ENCODE measurements at places on chromosomes 5 and 9. TPM values are rescaled to one million over a fixed set of nuclear protein-coding genes. Genes with fewer than 3 reads are reported as not detected.

DNA sequence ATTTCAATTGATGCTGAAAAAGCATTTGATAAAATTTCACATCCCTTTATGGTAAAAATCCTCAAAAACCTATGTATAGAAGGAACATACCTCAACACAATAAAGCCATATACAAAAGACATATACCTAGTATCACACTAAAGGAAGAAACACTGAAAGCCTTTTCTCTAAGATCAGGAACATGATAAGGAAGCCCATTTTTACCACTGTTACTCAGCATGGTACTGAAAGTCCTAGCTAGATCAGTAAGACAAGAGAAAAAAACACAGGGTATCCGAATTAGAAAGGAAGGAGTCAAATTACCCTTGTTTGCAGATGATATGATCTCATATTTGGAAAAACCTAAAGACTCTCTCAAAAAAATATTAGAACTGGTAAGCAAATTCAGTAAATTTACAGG lies 350.2 kb upstream of the PDE4D start:
- DNase-seq, result no peak

DNA sequence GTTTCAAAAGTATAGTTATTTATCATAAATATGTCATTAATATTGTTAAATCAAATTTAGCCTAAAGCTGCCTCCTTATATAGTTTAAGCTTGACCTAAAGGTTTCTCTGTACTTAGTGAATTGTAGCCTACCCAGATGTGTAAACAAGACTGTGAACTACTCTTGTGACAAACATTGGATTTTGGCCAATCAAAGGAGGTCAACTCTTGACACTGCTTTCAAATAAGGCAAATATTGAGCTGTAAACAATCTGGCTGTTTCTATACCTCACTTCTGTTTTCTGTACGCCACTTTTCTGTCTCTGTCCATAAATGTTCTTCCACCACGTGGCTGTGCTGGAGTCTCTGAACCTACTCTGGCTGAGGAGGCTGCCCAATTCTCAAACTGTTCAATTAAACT lies 51.2 kb downstream of the FXN start:
- no peak for DNase-seq

Gene TUSC1
- total RNA-seq, result 4.6 TPM

DNA sequence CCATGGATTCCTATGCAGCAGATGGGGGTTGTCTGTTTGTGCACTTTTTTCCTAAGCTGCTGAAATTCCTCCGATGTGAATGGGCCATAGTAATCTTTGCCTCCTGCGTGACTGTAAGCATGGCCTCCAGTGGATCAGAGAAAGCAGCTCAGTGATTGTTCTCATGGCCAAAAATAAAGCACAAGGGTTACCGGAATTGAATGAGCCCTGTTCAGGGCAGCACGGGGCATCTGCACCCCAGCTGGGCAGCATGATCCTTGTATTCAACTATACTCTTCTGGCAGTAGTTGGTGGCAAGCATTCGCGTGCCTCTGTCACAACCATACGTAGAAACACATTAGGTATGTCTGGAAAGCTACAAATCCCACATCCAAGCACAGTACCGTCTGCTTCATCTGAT lies 193.9 kb downstream of the RORB start:
- no peak for DNase-seq

- DNase-seq, result no peak
These were observed 143.4 kb downstream of the GDNF start for GRCh38 chr5:37696190-37697021.

DNA sequence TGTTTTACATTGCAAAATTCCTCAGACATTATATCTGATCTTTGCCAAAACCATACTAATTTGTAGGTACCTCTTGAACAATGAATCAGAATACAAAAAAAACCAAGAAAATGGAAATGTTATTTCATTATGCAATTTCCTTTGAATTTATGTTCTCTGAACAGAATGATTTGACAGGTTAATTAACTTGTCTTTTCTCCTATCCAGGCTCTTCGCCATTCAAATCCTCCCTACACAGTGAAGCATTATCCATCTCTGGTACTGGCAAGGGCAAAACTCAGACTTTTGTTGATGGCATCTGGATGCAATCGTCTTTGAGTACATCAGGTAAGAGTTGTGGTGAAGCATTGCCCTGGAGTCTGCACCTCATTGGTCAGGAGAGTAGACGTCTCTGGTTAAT lies 655.7 kb upstream of the ITGA1 start:
- no peak for DNase-seq

GRCh38 chr9:122536134-122536533 lies 9.0 kb upstream of the OR1N1 start:
- DNase-seq, result no peak

Gene FYB1
- total RNA-seq, result 7.9 TPM

GRCh38 chr5:127571314-127572131 lies 54.1 kb downstream of the PRRC1 start:
- DNase-seq, result no peak

DNA sequence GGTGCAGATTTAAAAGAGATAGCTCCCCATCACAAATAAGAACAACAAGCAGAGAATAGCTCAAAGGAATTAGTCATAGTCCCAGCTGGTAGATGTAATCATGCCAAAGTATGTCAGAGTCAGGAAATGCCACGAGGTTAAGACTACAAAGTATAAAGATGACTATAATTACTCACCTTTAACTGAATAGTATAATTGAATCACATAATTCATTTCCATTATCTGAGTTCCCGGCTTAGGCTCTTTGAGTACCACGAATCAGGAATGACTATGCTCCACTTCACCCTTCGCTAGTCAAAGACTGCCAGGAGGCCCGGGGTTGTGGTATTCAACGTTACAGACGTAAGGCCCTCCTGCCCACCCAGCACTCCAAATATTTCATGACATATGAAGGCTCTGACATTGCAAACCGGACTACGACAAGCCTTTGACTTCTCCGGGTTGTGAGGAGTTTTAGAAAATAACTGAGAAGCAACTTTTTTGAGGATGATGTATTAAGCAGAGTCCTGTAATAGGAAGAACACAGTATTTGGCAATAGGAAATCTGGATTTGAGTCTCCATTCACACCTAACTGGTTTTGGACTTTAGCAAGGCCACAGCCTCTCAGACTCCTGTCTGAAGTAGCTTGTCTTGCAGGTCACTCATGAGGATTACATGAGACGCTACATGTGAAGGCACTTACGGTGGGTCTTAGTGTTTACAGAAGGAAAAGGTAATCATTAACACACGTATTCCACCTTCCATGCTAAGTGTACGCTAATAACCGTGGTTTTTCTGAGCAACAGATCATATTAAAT lies 64.6 kb downstream of the ENC1 start:
- DNase-seq, result no peak

Gene GABBR2
- 0.09 TPM for total RNA-seq

- DNase-seq, result no peak
These were observed 1.2 kb downstream of the AK3 start for GRCh38 chr9:4739587-4740387.

Gene SMIM33
- not detected for total RNA-seq

- DNase-seq, result no peak
These were observed 4.9 kb downstream of the TUT7 start for GRCh38 chr9:86349271-86349670.

DNA sequence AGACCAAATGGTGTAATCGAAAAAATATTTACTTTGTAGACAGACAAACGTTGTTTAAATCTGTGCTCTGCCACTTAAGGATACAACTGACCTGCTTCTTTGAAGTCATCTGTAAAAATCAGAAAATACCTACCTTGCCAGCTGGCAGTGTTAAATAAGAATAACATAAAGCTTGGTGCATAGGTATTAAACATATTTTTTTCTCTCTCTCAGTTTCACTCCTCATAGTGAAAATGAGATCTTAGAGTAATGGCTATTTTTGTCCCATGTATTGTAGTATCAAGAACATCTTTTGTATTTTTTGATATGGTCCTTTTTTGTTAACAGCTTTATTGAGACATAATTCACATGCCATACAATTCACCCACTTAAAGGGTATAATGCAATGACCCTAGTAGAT lies 17.9 kb upstream of the RANBP17 start:
- no peak for DNase-seq

Gene TLX3
- not detected for total RNA-seq

GRCh38 chr9:115398996-115399395 lies 281.0 kb upstream of the TNC start:
- no peak for DNase-seq

Gene LCN2
- total RNA-seq, result 39.2 TPM

Gene MSX2
- total RNA-seq, result 0.23 TPM

DNA sequence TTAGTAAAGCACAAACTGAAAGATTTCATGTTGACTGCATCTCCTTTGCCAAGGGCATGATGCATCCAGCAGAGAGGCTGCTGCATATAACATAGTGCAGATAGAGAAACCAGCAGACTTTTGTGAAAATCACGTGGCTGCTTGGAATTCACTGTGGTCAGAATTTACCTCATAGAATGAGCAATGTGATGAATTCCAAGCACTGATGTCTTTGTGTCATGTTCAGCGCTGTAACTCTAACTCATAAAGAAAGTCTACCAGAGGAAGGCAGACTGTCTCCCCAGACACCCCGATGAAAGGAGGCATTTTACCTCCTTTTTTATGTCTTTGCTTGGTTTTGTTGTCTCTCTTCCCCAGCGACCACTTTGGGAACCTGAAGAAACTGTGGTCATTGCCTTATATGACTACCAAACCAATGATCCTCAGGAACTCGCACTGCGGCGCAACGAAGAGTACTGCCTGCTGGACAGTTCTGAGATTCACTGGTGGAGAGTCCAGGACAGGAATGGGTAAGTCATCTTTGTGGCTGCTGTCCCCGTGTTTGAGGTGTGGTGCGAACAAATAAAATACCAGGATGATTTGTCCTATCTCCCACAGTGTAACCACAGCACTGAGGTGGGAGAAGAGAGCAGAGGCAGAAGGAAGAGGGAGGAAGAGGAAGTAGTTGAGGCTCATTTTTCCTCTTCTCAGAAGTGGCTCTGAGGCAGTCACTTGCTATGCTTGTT lies 42.0 kb downstream of the ITK start:
- DNase-seq, result no peak

Gene DMGDH
- 0.83 TPM for total RNA-seq

GRCh38 chr5:146390469-146390868 lies 51.8 kb downstream of the POU4F3 start:
- DNase-seq, result no peak

DNA sequence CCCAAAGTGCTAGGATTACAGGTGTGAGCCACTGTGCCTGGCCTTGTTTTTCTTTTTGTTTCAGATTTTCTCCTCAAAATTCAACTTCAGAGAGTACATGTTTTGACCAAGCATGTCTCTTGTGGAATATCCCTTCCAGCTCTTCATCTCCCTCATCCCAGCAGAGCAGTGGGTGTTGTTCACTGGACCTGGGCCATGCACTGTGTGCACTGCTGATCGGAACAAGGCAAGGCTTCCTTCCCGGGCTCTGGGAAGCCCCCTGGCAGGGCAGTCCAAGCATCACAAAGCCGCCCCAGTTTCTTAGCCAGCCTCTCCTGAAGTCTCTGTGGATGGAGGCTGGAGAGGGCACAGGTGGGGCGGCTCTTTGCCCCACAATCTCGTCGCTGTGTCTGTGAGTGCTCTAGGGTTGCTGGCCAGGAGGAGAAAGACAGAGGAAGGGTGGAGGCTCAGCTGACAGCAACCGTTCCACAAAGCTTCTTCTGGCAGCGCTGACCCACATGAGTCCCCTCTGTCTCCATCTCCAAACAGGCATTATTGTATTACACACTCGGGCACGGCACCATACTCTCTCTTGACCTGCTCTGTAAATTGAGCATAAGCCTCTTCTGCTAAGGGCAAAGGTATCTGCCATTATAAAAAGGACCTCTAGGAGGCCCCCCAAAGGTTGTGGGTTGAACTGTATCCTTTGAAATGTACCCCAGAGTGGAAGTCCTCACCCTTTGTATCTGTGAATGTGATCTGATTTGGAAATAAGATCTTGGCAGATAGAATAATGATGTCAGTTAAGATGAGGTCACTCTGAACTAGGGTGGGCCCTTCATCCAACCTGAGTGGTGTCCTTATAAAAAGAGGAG lies 89.6 kb downstream of the TARS1 start:
- no peak for DNase-seq

Gene FSTL4
- total RNA-seq, result 2.4 TPM

DNA sequence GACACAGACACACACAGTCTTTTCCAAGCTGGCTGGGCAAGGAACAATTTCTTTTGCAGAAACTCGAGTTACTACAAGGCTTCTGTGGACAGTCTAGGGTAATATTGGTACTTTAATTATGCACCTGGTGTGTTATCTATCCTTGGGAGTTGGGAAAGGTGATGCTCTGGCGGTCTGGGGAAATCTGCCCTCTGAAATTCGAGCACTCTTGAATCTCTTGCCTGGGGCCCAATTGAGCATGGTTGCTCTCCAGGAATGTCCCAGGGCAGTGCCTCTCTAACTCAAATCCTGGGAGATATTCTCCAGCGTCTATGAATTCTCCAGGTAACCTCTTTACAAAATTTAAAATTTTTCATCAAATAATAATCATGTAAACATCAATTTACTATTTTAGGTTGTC lies 69.3 kb downstream of the KCNIP1 start:
- DNase-seq, result no peak

Gene FAM221B
- total RNA-seq, result not detected

- no peak for DNase-seq
These were observed 157.3 kb upstream of the ALDH1B1 start for GRCh38 chr9:38235244-38235643.

- no peak for DNase-seq
These were observed 8.1 kb upstream of the MAT2B start for GRCh38 chr5:163497315-163497714.

GRCh38 chr5:157371655-157372471 lies 88.2 kb upstream of the NIPAL4 start:
- no peak for DNase-seq

DNA sequence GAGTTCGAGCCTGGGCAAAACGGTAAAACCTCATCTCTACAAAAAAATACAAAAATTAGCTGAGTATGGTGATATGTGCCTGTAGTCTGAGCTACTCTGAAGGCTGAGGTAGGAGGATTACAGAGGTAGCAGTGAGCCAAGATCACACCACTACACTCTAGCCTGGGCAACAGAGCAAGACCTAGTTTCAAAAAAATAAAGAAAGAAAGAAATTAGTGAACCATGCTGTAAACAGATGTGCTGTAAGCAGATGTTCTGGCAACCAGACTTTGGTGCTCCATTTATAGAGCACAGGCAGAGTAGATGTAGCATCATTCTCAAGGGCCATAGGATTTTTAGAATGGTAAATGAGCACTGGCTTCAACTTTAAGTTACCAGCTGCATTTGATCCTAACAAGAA lies 115.4 kb downstream of the ST8SIA4 start:
- DNase-seq, result no peak

Gene KCNMB1
- total RNA-seq, result 0.08 TPM

Gene LCN1
- not detected for total RNA-seq

GRCh38 chr9:2872931-2873323 lies 29.0 kb upstream of the PUM3 start:
- no peak for DNase-seq

Gene PCDHGA8
- 1.1 TPM for total RNA-seq

DNA sequence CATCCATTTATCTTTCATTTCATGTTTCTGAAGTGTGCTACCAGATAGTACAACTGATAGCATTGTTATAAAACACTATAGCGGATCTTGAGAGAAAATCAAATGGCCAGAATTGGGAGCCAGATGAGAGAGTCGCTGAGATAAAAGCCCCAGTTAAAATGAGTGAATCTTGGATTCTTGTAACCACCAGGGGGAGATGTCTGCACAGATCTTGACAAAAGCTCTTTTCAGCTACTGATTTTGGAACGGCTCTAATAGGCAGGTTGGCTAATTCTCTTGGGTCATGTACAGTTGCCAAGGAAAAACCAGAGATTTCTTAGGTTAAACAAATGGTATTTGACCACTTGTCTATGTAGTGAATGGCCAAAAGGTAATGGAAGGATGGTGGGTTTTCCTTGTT lies 21.7 kb downstream of the F2RL2 start:
- DNase-seq, result no peak

Gene LECT2
- total RNA-seq, result not detected

- no peak for DNase-seq
These were observed 733.4 kb upstream of the NUDT12 start for GRCh38 chr5:104295991-104296390.

All from pancreas (tissue), 10 donors.